MCF 10A (cell line): ENCODE measurements at places on chromosomes 16 and 17. TPM values are rescaled to one million over a fixed set of nuclear protein-coding genes. Genes with fewer than 3 reads are reported as not detected.

DNA sequence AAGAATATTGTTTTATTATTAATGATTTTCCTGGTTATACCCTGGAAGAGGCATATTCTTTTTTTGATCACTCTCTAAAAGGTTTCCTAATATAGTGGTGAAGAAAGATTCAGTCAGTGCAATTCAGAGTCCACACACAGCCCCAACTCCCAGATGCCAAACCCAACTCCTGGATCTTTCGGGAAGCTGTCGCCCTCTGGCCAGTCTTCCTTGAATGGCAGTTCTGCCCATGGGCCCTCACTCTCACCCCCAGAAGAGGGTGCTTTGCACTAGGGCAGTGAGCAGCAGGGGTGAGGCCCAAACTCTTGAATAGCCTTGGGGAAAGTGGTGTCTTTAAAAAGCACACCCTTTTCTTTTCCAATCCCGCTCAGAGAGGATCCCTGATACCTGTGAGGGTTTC lies 11.0 kb downstream of the KRT32 start:
- DNase-seq: peak; percentile 27

- DNase-seq: no peak
These were observed 17.3 kb downstream of the DNAH17 start for GRCh38 chr17:78559749-78560368.

DNA sequence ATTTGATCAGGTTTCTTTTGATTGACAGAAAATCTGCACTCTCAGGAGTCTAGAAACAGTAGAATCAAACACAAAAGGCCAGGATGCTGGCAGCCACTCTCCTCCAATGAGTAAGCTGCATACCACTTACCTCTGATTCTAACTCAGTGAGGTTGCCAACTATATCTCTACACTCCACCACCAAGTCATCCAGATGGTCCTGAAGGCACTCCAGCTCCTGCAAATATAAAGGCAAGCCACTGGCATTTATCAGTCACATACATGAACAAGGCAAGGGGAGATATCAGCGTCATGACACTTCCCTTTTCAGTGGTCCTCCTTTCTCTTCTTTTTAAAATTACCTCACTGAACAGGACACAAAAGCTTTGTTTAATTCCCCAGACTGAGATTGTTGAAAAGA lies 53.1 kb upstream of the CLEC18B start:
- no peak for DNase-seq

DNA sequence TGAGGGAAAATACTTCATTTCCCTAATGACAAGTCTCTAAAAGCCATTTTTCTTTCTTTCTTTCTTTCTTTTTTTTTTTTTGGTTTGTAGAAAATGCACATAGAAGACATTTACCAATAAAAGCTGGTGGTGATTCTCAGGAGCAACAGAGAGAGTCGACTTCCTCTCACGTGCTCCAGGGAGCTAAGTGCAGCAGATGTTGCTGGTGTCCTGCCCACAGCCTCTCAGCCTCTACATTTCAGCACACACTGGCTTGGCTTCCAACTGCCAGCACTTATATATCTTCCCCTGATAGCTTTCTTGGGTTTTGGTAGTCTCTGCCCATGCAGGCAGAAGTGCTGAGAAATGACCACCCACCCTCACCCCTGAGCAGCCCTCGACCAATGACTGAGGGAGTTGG lies 58.4 kb upstream of the MARCHF10 start:
- DNase-seq: no peak

Gene WNT9B
- total RNA-seq: not detected in 2 replicates

DNA sequence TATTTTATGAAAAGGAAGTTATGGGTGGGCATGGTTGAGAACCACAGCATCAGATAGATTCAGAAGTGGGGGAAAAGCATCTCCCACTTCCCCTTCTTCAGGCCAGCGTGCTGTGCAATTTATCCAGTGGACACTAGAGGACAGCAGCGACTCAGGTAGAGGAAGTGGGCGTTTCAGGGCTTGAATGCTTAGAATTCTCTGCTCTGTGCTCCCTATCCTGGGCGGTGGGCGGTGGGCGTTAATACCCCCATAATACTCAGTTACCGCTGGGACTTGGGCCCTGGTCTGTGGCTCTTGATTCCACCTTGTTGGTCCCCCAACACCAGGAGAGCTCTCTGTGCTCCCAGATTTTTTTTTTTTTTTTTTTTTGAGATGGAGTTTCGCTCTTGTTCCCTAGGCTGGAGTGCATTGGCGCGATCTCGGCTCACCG lies 3.7 kb upstream of the LYZL6 start:
- DNase-seq: peak; percentile 69

Gene CHD9NB
- total RNA-seq: 2.4 and 2.9 TPM in 2 replicates

Gene ACAP1
- total RNA-seq: 4.4 and 4.9 TPM in 2 replicates

GRCh38 chr17:29911641-29912177 lies 18.3 kb downstream of the SSH2 start:
- DNase-seq: no peak

DNA sequence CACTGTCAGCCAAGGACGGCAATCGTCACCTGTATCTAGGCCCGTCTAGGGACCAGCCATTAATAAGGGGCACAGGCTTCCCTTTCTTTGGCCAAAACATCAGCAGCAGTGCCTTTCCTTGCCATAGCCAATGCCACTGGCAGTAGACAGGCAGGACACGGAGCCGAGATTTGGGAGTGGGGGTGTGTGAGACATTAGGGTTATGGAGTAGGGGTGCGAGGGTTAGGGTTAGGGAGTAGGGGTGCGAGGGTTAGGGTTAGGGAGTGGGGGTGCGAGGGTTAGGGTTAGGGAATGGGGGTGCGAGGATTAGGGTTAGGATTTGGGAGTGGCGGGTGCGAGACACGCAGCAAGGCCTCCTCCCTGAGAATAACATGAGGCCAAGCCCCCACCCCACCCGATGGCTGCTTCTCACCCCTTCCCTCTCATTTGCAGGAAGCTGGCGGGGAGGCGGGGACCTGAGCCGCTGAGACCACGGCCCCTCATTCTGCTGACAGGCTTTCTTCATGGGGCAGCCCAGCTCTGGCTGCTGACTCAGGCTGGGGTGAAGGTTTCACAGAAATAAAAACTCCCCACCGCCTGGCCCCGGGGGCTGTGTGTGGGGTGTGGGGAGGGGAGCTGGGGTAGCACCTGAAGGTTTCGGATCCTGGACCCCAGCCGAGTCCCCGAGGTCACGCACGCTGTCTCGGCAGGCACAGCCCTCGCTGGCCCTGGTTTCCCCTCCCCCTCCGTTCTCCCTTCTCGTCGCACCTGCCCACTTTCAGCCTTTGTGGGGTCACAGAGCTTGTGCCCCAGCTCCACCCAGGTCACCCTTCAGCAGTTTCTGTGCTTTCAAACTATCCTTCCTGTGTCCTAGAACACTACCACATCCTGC lies 93.8 kb downstream of the PGS1 start:
- DNase-seq: no peak

Gene G6PC1
- total RNA-seq: not detected in 2 replicates

DNA sequence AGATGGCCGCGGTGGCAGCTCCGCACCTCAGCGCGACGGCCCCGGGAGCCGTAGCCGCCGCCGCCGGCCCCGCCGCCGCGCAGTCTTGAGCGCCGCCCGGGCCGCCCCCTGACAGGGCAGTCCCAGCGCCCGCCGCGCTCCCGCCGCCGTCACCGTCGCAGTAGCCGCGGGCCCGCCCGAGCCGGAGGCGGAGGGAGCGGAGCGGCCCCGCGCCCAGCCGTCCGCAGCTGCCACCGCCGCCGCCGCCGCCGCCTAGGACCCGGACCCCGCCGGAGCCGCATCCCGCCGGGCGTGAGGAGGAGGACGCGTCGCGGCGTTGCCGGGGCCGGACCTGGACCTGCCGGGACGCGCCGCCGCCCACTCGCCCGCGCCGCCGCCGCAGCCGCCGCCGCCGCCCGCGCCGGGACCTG lies 218 bp downstream of the TNRC6C start:
- DNase-seq: no peak

DNA sequence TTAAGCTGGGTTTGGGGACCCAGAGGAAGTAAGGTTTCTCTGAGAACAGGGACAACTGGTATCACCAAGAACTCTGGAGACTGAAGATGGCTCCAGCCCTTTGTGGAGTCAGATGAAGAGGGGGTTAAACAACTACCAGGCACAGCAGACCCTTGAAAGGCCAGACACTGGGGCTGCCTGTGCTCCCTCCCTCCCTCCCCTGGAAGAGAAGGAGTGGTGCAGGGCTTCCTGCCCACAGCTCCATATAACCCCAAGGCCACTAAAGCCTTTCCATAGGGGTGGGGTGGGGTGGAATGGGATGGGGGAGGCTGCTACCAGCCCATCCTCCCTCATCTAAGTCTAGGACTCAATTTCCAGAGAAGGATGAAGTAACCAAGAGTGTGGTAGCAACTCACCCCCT lies 66.7 kb downstream of the CCDC182 start:
- no peak for DNase-seq

- no peak for DNase-seq
These were observed 632.6 kb downstream of the MAF start for GRCh38 chr16:78967948-78968347.

Gene CFDP1
- 41.3 and 44.7 TPM in 2 replicates for total RNA-seq

Gene NFAT5
- 35.8 and 46.4 TPM in 2 replicates for total RNA-seq

Gene ACSM5
- 0.22 and 0.54 TPM in 2 replicates for total RNA-seq

- peak; percentile 34 for DNase-seq
These were observed 6.7 kb downstream of the TRPV1 start for GRCh38 chr17:3602499-3602898.
